ENCODE measurements at places on chromosomes 13 and 19.

- no peak for DNase-seq
Observed at GRCh38 chr13:71773531-71773930, 93.5 kb downstream of the DACH1 start.

- no peak for DNase-seq
Observed at GRCh38 chr13:75620020-75620419, 16.1 kb upstream of the LMO7 start.

DNA sequence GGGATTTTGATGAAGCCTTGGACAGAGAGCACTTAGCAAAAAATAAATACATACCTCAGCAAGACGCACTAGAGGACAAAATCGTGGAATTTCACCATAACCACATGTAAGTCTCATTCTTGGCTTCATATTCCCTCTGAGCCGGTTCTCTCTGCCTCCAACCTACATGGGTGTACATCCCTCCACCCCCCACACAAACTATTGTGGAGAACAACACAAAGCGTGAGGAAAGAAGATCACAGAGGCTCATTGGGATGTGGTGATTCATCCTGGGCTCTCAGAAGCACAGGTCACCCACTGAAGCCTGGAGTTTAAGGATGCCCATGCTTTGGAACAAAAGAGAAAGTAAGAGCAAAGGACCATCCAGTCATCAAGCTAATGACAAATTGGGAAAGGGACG, 192.2 kb downstream of the STK24 start:
- DNase-seq, result no peak

DNA sequence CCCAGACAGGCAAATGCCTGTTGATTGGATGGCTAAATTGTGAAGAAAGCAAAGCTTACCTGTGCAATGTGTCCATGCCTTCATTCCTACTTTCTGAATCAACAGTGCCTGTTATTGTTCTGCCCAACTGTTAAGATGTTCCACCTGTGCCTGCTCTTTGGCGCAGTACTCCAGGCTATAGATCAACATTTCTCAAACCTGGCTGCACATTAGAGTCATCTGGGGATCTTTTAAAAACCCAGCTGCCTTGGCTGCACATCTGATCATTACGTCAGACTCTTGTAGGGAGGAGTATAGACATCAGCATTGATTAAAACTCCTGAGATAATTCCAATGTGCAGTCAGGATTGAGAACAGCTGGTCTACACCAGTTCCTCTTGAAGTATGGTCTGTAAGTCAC, 16.2 kb upstream of the CPB2 start:
- DNase-seq, result no peak

DNA sequence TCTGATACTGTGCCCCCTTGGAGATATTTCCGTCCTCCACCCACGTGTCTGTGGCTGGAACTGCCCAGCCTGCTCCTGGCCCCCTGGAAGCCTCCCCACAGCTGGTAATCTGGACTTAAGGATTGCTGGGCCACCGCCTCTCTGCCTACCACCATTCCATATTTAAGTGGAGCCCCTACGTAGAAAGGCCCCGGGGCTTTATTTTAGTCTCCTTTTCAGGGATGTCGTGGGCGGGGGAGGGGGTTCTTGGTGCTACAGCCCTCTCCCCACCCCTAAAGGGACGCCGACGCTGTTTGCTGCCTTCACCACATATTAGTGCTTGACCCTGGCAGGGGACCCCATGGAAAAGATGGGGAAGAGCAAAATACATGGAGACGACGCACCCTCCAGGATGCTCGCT, 2.7 kb upstream of the NOP53 start:
- no peak for DNase-seq
